ENCODE measurements at places on chromosomes 4 and X. TPM values are rescaled to one million over a fixed set of nuclear protein-coding genes. Genes with fewer than 3 reads are reported as not detected.

DNA sequence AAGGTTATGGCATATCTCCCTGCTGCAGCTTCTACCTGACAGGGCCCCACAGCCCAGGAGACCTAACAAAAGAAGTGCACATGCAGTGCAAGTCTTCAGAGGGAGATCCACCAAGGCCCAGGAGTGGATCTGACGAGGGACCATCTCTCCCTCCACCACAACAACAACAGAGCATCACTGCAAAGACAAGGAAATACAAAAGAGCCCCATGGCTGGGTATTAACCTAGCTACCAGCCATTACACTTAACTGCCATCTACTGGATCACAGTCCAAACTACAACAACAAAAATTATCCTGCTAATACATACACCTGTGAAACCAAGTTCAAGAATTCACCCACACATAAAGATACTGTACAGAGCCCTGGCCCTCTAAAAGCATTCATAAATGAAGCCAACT lies 280.2 kb upstream of the SLC7A11 start:
- no peak overlapping the region for H3K27ac ChIP-seq
- H3K4me1 ChIP-seq, result no peaks in the 10 kb centered on the region
- no peak for DNase-seq

DNA sequence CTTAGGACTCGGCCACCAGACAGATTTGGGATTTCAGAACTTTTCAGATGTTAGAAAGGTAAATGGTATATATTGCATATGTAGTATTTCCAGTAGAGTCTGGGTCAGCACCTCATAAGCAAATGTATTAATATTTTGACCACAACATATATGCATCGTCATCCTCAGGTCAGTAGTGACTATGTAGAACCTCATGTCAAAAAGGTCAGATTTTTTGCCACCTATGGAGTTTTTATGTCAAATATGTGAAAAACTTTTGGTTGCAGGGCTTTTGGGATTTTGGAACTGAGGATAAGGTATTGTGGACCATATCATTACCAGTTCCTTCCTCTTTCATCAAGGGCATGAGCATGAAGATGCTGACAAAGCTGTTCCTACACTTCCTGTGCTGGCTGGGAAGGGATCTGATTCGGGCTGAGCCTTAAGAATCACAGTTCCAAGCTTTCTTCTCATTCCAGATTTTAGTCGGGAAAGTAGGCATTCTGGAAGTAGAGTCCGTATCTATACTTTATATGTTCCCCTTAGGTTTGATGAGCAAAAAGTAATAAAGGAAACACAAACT lies 183.0 kb upstream of the PGRMC2 start:
- H3K36me3 ChIP-seq, result no peaks in the 10 kb centered on the region
- H3K27ac ChIP-seq, result peak overlapping the region; percentile 50
- H3K27me3 ChIP-seq, result no peaks in the 10 kb centered on the region
- H3K4me1 ChIP-seq, result peaks cover 9% of the 10 kb centered on the region

DNA sequence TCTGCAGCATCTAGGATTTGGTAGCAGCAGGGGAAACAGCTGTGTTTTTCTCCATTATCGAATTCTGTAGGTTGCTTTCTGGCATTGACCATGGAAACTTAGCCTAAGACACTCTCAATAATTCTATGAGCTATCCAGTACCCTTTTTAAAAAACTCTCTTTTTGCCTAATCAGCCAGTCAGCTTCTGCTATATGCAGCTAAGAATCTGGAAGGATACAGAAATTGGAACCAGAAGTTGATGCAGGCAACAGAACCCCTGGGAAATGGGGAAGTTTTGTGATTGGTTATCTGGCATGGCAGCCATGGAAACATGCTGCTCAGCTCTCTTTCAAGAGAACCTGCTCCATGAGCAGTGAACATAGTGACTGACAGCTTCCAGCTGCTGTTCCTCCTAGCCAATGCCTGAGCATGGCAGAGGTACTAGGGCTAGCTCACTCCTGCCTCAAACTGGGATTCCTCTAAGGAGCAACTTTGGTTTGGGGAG lies 417.6 kb upstream of the MAOA start:
- H3K36me3 ChIP-seq, result no peaks in the 10 kb centered on the region
- no peak for DNase-seq
- H3K27ac ChIP-seq, result no peak overlapping the region

DNA sequence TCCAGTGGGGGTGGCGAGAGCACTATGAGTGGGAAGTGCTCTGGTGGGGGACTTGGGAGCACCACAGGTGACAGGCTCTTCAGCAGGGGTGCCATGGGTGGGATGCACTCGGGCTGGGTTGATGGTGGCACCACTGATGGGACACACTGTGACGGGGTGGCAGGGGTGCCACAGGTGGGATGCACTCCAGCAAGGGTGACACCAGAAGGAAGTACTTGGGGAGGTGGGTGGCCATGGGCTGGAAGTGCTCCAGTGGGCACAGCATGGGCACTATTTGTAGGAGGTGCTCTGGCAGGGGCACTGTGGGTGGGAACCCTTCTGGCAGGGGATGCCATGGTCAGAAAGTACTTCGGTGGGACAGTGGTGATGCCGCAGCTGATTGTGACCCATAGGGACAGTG lies 346.6 kb downstream of the CFAP47 start:
- H3K27me3 ChIP-seq, result no peaks in the 10 kb centered on the region
- H3K27ac ChIP-seq, result no peak overlapping the region
- no peaks in the 10 kb centered on the region for H3K36me3 ChIP-seq
- no peak for DNase-seq

DNA sequence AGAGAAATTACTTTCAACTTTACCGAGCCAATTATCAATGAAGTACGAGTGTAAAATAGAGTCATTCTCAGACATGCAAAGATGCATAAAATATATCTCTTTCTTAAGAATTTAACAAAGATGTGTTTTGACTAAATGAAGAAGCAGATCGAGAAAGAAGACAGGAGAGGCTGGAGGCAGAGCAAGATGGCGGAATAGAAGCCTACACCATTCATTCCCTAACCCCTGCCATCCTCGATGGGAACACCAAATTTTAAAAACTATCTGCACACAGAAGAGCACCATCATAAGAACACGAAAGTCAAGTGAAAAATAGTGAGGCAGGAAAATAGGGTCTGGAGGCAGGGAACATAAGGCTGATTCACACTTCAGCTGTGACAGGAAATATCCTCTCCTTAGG lies 35.0 kb downstream of the CCDC158 start:
- H3K27ac ChIP-seq, result no peak overlapping the region
- no peak for DNase-seq
- no peaks in the 10 kb centered on the region for H3K27me3 ChIP-seq
- H3K4me3 ChIP-seq, result no peak overlapping the region
- no peaks in the 10 kb centered on the region for H3K4me1 ChIP-seq

DNA sequence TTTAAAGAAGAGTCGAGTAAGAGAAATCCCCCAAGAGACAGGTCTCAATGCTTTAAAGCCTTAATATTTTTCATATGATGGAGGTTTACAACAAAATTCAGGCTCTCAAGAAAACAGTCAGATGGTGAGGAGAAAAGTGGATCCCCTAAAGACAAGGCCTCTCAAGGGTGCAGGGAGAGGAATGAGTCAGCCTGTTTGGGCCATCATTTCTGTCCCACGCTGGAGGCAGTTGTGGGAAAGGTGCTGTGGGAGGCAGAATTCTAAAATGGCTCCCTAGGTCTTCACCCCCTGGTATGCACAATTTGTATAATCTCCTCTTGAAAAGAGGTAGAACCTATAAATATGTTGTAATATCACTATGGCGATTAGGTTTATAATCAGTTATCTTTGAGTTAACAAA lies 4.6 kb upstream of the TIFA start:
- no peaks in the 10 kb centered on the region for H3K27me3 ChIP-seq
- no peaks in the 10 kb centered on the region for H3K4me1 ChIP-seq
- H3K27ac ChIP-seq, result no peak overlapping the region
- no peak for DNase-seq

DNA sequence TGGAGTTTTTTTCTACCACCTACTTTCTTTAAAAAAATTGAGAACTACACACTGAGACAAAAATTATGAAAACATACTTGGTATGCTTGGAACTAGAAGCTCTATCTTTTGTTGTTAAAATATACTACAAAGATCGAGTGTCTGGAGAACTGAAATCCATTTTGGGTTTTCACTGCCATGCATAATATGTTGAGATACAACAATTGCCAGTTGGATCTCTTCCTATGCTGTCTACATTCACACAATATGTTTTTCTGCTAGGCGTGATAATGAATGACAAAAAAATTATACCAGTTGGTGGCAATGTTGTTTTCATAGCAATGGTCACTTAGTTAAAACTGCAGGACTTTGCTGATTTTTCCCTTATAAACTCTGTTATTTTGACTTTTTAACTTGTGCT lies 605.4 kb upstream of the LCORL start:
- peaks cover 2% of the 10 kb centered on the region for H3K27me3 ChIP-seq
- no peak overlapping the region for H3K4me3 ChIP-seq
- no peaks in the 10 kb centered on the region for H3K4me1 ChIP-seq
- H3K36me3 ChIP-seq, result no peaks in the 10 kb centered on the region

The NKRF gene
- total RNA-seq, result 7.9 TPM

GRCh38 chr4:83128240-83128929 lies 13.9 kb upstream of the PLAC8 start:
- no peaks in the 10 kb centered on the region for H3K4me1 ChIP-seq
- no peak for DNase-seq
- H3K36me3 ChIP-seq, result no peaks in the 10 kb centered on the region
- no peaks in the 10 kb centered on the region for H3K27me3 ChIP-seq

DNA sequence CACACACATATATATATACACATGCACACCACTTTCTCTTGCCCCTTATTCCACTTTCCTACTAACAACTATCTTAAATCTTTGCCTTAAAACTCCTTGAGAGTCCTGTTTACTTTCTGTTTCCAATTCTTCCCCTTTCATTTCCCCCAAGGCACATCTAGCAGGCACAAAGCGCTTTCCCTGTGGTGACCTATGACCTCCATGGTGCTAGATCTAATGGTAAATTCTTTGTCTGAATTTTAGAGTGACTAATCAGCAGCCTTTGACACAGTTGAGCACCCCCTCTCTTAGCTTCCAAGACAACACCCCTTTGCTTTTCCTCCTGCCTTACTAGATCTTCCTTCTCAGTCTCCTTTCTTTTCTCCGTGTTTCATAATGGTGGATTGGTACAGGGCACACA lies 236.4 kb upstream of the TTC29 start:
- no peak for DNase-seq
- H3K4me1 ChIP-seq, result no peaks in the 10 kb centered on the region
- no peaks in the 10 kb centered on the region for H3K27me3 ChIP-seq
- no peaks in the 10 kb centered on the region for H3K36me3 ChIP-seq
- no peak overlapping the region for H3K4me3 ChIP-seq
- no peak overlapping the region for H3K27ac ChIP-seq

GRCh38 chrX:129145385-129145784 lies 377.9 kb downstream of the SMARCA1 start:
- H3K4me1 ChIP-seq, result no peaks in the 10 kb centered on the region
- no peaks in the 10 kb centered on the region for H3K27me3 ChIP-seq
- no peak for DNase-seq
- H3K36me3 ChIP-seq, result no peaks in the 10 kb centered on the region
- H3K27ac ChIP-seq, result no peak overlapping the region

DNA sequence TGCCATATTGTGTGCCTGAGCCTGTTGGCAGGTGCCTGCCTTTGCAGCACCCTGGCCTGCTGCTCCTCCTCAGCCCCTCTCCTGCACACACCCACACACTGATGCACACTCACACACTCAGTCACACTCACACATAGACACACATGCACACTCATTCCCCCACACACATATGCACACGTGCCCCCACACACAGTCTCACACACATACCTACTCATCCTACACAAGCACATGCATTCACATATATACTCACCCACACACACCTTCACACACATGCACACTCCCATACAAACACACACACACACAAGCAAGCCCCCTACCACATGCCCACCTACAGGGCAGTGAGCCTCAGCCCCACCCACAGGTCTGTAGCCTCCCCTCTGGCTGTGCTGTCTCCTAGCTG lies 245.0 kb downstream of the EVC2 start:
- no peak overlapping the region for H3K4me3 ChIP-seq
- H3K27me3 ChIP-seq, result no peaks in the 10 kb centered on the region
- no peak overlapping the region for H3K27ac ChIP-seq
- no peak for DNase-seq
- H3K4me1 ChIP-seq, result no peaks in the 10 kb centered on the region
- no peaks in the 10 kb centered on the region for H3K36me3 ChIP-seq

DNA sequence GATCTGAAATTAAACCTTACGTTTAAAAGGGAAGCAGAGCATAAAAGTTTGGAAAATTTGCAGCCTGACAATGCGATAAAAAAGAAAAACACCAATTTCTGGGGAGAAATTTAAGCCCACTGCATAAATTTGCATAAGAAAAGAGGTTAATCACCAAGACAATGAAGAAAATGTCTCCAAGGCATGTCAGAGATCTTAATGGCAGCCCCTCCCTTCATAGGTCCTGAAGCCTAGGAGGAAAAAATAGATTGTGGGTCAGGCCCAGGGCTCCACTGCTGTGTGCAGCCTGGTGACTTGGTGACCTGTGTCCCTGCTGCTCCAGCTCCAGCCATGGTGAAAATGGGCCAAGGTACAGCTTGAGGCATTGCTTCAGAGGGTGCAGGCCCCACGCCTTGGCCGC lies 264.0 kb upstream of the CT83 start:
- no peak overlapping the region for H3K4me3 ChIP-seq
- no peak overlapping the region for H3K27ac ChIP-seq
- H3K27me3 ChIP-seq, result no peaks in the 10 kb centered on the region
- no peaks in the 10 kb centered on the region for H3K36me3 ChIP-seq
- no peak for DNase-seq

The DGKK gene
- not detected for total RNA-seq

The KIAA1210 gene
- not detected for total RNA-seq

The P2RY8 gene
- 1.6 TPM for total RNA-seq

DNA sequence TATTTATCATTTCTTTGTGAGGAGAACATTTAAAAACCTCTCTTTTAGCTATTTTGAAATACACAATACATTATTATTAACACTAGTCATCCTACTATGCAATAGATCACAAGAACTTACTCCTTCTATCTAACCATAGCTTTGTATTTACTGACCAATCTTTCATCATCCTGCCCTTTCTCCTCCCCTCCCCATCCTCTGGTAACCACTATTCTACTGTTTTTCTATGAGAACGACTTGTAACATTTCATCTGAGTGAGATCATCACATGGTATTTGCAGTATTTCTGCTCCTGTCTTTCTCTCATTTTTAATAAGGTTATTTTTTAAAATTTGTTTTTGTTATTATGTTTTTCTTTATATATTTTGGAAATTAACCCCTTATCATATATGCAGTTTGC lies 331.8 kb downstream of the TEX13C start:
- no peak overlapping the region for H3K4me3 ChIP-seq
- H3K27me3 ChIP-seq, result no peaks in the 10 kb centered on the region
- no peaks in the 10 kb centered on the region for H3K36me3 ChIP-seq
- no peak for DNase-seq
- no peaks in the 10 kb centered on the region for H3K4me1 ChIP-seq
- no peak overlapping the region for H3K27ac ChIP-seq

All from psoas muscle (tissue), 8 donors.